ENCODE measurements at places on chromosomes 7 and 10.

DNA sequence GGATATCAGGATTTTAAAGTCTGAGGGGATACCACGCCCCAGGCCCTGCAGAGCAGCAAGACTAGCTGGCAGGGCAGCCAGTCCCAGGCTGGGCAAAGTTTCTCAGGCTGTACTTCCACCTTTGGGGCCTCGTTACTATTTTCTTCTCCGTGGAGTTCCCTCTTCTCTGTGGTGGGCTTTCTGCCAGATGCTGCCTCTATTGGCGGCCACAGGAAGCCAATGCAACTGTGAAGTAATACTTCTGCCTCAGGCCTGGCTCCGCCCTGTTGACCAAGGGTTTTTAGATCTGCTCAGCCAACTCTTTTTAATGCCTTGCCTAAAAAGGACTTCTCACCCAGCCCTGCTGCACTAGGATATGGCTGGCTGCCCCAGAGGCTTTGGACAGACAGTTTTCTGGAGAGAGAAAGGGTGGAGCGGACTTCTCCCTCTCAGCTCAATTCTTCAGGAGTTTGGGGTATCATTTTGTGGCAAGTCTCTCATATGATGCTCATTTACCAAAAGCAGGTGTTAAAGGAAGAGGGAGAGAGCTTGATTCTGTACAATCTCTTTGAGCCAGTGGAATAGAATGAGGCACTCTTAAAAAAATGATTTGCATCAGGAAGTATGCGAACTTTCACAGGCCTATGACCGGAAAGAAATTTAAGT is 67.4 kb downstream of the HHEX start:
- peak; percentile 9 for DNase-seq

- no peak for DNase-seq
These were observed 224.4 kb downstream of the USP6NL start for GRCh38 chr10:11387044-11387443.

- no peak for DNase-seq
These were observed 9.9 kb downstream of the TWIST1 start for GRCh38 chr7:19107356-19108146.

- no peak for DNase-seq
These were observed 109.4 kb downstream of the TMEM26 start for GRCh38 chr10:61343796-61344195.

GRCh38 chr10:102850025-102850518 is 4.0 kb upstream of the BORCS7 start:
- DNase-seq = no peak

GRCh38 chr7:149874644-149875028 is 867 bp downstream of the ATP6V0E2 start:
- DNase-seq = no peak

DNA sequence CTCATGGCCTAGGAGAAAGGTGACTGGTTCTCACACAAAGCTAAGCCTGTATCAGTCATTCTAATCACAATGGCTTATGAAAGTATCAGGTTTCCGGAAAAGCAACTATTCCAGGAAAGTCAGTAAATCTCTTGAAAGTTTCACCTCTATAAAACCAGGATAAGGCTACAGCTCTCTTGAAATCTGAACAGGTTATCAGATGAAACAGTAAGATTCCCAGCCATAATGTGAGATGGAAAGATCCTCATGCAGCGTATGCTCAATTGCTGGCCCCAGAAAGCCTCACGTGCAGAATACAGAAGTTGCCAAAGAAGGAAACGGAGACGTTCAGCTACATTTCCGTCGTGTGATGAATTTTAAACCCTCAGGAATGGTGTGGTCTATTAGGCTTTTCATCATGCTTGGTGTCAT is 90.0 kb downstream of the PFKFB3 start:
- DNase-seq = no peak

DNA sequence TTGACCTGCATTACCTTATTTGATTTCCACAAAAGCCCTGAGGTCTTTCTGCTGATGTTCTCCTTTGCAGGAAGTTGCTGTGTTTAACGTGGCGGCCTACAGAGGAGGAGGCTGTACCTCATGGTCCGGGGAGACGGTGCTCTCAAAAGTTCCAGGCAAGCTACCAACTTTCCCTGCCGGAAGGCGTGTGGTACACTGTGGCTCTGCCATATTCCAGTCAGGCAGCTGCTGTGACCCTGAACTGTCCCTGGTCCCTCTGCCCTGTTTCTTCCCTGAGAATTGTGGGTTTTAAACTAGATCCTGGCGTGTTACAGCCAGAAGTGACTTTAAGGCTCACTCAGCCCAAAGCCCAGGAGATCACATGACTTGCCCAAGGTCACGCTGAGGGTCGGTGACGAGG is 139.2 kb downstream of the TEX36 start:
- DNase-seq = no peak

- no peak for DNase-seq
These were observed 204.1 kb downstream of the PHF14 start for GRCh38 chr7:11177793-11178192.

GRCh38 chr7:27316311-27316710 is 73.7 kb downstream of the EVX1 start:
- DNase-seq = no peak

- peak; percentile 85 for DNase-seq
These were observed 1.1 kb upstream of the KBTBD2 start for GRCh38 chr7:32892521-32893206.

GRCh38 chr10:92813979-92814378 is 34.3 kb upstream of the EXOC6 start:
- DNase-seq = no peak

GRCh38 chr10:122117475-122117874 is 128.5 kb downstream of the TACC2 start:
- DNase-seq = no peak

DNA sequence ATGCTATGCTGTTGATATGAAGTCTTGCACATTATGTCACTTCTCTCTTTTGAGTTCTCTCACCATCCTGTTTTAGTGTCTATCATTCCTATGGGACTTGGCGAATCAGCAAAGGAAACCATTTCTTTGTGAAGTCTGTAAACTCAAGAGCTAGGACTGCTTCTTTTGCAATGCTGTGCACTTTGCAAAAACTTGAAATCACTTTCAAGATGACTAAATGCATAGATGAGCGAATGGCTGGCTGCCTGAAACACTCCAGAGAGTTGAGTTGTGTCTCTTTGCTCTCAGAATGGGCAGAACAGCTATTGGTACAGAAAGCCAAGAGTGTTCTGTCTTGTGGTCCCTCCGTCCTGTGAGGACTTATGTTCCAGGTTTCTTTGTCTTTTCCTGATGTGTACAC is 18.3 kb upstream of the ELMO1 start:
- no peak for DNase-seq

DNA sequence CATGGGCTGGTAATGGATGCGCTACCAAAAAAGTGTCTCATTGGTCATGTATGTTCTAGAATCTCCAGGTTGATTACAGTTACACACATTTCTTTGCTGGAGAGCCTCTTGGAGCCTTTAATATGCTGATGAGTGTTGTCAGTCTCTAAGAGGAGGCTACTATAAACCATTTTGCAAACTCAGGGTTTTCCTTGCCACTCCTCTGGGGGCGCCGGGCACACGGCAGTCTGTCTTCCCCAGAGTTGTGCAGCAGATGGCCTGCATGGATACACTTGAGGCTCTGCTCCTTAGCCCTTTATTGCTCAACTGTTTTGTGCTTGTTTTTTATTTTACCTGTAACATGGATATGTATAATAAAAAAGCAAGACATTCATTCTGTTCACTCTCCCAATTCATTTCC is 196.5 kb downstream of the ACTR3B start:
- no peak for DNase-seq

DNA sequence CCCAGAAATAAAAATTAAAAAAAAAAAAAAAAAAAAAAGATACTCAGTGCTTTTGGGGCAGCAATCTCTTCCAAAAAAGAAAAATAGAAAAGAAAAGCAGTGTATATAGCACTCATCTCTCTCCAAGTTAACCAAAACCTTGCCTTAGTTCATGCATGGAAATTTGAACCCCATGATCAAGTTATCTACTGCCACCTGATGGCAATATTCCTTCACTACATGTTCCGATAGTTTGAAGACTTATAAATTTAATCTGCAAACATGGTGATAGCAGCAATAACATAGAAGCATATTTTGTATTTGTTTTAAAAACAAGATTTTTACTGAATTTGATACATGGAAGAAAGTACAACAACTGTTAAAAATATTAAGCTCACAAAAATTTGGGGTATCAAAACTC is 48.6 kb upstream of the SLIT1 start:
- DNase-seq = peak; percentile 16

DNA sequence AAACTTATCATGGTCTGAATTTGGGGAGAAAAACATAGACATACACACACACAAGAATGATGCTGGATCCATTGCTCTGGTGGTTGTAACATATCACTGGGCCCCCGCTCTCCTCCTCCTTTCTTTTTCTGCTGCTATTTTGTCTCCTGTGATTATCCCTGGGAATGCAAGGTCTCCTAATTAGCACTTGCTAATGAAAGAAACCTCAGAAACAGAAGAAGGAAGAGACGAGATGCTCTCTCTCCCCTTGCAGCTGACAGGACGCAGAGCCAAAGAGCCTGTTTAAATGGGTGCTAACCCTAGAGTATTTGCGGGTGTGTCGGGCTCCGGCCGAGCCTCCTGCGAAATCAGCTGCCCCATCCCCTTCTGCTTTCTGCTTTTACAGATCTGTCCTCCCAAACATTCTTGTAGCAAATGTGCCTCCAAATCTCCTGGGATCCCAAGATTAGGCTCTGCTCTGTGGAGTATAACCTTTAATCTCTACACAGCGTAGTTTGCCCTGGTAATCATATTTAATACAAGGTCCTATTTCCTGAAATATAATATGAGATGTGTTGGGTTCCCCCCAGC is 81.5 kb downstream of the FRMPD2 start:
- DNase-seq = no peak

DNA sequence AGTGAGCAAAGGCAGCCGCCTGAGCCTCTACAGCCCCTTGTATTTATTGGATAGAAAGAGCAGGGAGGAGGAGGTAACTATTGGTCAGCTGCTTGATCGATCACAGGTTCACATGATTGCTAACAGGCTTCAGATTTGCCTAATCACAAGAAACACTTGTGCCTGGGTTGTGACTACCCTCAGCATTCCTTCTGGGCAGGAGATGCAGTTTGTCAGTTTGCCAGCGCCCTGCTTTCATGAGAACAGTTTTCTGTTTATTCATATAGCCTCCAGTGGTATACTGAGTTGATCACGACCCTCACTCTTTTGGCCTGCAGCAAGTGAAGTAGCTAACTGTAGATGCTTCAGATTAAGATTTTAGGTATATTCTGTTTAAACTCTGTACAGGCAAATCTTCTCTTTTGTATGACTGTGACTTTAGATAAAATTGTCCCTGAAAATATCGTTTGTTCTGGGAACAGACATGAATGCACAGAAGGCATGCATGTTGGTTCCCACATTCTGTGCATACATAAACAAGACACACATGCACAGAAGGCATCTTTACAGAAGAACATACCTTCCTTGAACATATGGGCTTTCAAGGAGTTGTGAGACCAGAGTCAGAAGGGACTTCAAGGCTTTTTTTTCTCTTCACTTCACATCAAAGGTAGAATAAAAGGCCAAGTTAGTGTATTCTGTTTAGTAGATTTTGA is 422.4 kb upstream of the STEAP1 start:
- DNase-seq = no peak
